CD4-positive, alpha-beta T cell treated with Interleukin-2 at 100 ng/mL for 4 hours (primary cell): ENCODE measurements at places on chromosomes 12 and 14.

GRCh38 chr14:31943217-31943799, 133.8 kb upstream of the ARHGAP5 start:
- DNase-seq, result no peak

DNA sequence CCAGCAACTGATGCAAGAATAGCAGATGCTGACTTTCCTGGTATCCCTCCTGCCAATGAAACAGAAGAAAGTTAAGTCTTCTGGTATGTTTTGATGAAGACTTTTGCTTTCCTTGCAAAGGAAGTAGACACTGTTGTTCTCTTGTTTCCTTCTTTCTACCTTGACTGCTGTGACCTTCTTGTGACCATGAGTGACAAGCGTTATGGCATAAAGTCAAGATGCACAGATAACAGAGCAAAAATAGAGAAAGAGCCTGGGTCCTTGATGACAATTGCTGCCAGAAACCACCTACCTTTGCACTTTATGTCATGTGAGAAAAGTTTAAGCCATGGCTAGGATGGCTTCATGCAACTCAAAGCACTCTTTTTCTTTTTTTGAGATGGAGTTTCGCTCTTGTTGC, 49.2 kb upstream of the LTA4H start:
- no peak for DNase-seq

DNA sequence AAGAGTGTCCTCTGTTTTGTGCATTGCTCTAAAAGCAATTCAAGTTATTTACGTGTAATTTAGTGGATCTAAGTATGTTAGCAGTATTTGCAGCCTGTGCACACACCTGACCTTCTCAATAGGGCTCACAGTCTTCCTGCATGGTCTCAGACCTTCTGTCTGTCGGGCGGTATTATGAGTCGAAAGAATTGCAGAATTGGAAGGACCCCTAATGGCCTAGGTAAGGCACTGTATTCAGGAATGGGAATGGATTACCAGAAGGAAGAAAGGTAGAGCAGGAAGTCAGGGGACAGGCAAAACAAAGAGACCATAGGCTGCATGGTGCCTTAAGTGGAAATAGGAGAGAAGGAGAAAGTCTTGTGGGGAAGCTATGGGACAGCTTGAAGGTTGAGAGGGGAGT, 341.6 kb downstream of the VRK1 start:
- DNase-seq, result no peak

- no peak for DNase-seq
These were observed 339.3 kb downstream of the BCL11B start for GRCh38 chr14:98932431-98933325.

DNA sequence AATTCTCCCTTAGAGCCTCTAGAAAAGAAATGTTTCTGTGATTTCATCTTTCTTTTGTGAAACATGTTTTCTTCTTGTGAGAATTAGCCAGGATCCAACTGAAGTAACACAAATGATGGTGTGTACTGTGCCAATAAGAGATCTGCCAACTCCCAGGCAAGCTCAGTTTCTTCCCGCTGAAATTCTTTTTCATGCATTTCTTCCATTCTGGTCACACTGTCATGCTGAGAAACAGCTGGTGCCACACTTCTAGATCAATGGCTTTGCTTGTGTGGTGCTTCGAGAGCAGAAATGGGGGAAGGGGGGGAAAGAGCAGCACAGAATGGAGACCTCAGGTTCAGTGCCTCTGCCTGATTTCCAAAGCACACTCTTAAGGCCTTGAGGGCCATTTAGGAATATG, 41.4 kb upstream of the FGF6 start:
- no peak for DNase-seq

DNA sequence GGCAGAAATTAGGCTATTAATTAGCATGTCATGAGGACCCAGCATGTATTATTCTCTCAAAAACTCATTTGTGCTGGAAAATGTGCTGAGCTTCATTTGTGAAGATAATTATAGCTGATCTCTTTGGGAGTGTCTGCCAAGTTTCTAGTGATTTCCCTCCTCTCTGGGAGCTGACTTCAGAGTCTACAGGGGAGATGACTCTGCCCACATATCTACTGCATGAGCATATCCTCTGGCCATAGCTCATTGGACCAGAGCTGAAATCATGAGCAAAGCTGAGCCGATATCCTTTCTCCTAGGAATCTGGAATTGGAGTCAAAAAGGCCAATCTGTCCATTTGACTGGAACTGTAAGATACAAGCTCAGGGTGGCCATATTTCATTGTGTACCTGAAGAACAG, 5.9 kb downstream of the CCDC198 start:
- DNase-seq, result no peak

- no peak for DNase-seq
These were observed 84.7 kb downstream of the TTC7B start for GRCh38 chr14:90731487-90731886.

GRCh38 chr14:49946320-49947141, 53.6 kb downstream of the ARF6 start:
- DNase-seq, result peak; percentile 78
